Endothelial cell of umbilical vein (primary cell): ENCODE measurements at places on chromosomes 6 and 20. TPM values are rescaled to one million over a fixed set of nuclear protein-coding genes. Genes with fewer than 3 reads are reported as not detected.

BPI gene
- total RNA-seq = not detected in 2 replicates

BANF2 gene
- total RNA-seq = not detected in 2 replicates

DDRGK1 gene
- 52.2 and 54.0 TPM in 2 replicates for total RNA-seq

DEFB124 gene
- total RNA-seq = not detected in 2 replicates

PRDM1 gene
- total RNA-seq = 2.7 and 4.8 TPM in 2 replicates

SNAI1 gene
- total RNA-seq = 13.4 and 14.5 TPM in 2 replicates

CAGE1 gene
- not detected in 2 replicates for total RNA-seq

ABHD16B gene
- total RNA-seq = not detected in 2 replicates

PLN gene
- total RNA-seq = not detected in 2 replicates

OTOR gene
- not detected in 2 replicates for total RNA-seq

BPIFB4 gene
- not detected in 2 replicates for total RNA-seq

ATP9A gene
- total RNA-seq = 35.2 and 41.5 TPM in 2 replicates

SLPI gene
- total RNA-seq = not detected in 2 replicates

CSNK2B gene
- total RNA-seq = 206 and 214 TPM in 2 replicates

OGFRL1 gene
- total RNA-seq = 19.4 and 21.1 TPM in 2 replicates

IL17A gene
- total RNA-seq = not detected in 2 replicates

TSBP1 gene
- total RNA-seq = not detected in 2 replicates

ZBP1 gene
- not detected in 2 replicates for total RNA-seq

KIF25 gene
- total RNA-seq = not detected in 2 replicates

LRRC1 gene
- 10.6 and 11.7 TPM in 2 replicates for total RNA-seq

HEBP2 gene
- 75.3 and 81.2 TPM in 2 replicates for total RNA-seq

UQCC2 gene
- total RNA-seq = 91.5 and 95.3 TPM in 2 replicates

SMLR1 gene
- total RNA-seq = not detected in 2 replicates

CGA gene
- not detected in 2 replicates for total RNA-seq

RWDD2A gene
- 4.3 and 4.5 TPM in 2 replicates for total RNA-seq

RPS6KA2 gene
- total RNA-seq = 72.6 and 75.8 TPM in 2 replicates

TRIM31 gene
- not detected in 2 replicates for total RNA-seq

MDFI gene
- total RNA-seq = 32.4 and 45.8 TPM in 2 replicates

HLA-DQA2 gene
- total RNA-seq = not detected in 2 replicates

CRISP3 gene
- total RNA-seq = not detected in 2 replicates

LIN28B gene
- total RNA-seq = not detected in 2 replicates
